ENCODE measurements at places on chromosomes 16 and 17.
A peak's percentile ranks its signal among the peaks of the same experiment; 100 is the strongest.

- no peak for DNase-seq
Measured at GRCh38 chr16:18936727-18937340, 10.6 kb upstream of the SMG1 start.

DNA sequence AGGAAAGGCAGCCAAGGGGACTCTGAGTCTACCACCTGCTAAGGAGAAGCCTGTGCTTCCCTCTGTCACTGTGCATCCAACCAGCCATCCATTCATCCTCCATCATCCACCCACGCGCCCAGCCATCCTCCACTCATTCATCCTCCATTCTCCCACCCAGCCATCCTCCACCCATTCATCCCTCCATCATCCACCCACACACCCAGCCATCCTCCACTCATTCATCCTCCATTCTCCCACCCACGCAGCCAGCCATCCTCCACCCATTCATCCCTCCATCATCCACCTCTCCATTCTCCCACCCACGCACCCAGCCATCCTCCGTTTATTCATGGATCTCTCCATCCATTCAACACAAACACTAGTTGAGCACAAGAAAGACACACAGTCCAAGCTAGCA is 74.1 kb downstream of the COG7 start:
- no peak for DNase-seq

DNA sequence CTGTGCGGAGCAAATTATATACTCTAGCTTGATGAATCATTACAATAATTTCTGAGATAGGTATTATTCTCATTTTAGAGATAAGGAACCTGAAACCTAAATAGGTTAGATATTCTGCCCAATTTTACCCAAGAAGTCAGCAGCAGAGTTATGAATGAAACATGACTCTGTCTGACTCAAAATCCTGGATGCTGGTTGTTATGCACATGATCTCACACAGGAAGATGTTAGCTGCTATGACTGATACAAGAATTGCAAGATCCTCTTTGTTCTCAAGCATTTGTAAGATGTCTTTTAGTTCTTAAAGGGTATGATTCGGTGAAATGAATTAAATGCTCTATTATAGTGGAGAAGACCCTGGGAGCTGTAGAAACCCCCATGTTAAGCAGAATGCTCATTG is 447.8 kb downstream of the KIF2B start:
- no peak for DNase-seq

DNA sequence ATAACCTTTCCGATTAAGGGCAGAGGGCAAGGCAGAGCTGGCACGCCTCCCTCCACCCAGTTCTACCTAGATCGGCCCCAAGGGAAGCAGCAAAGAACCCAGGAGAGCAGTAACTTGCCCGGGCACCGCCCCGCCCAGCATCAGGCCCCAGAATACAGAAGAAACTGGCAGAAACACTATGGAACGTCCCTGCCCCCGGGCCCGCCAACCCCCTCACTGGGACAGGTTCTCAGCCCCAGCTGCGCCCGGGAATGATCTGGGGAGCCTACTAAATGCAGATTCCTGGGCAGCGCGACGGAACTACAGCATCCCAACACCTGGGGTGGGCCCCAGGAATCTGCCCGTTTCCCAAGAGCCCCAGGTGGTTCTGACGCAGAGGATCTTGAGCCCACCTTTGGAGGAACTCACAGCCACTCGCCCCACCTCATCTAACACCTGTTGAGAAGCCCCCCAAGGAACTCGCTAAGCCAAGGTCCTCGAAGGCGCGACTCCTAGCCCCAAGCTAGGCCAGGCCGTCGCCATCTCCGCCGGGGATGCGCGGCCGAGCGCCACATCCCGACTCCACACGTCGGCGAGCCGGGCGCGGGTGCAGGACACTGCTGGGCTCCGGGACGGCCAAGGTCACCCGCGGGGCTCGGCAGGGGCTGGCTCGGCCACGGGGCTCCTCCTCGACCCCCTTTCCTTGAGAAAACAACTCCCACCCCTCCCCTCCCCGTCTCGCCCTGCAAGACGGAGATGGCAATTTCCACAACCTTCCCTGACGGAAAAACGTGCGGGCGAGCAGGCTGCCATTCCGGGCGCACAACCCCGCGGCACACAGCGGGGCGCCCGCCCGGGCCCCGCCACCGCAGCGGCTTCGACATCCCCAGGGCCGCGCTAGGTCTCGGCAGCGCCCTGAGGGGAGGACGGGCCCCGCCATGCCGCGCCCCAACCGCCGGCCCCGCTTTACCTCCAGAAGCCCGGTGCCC is 913 bp downstream of the CDIP1 start:
- no peak for DNase-seq

DNA sequence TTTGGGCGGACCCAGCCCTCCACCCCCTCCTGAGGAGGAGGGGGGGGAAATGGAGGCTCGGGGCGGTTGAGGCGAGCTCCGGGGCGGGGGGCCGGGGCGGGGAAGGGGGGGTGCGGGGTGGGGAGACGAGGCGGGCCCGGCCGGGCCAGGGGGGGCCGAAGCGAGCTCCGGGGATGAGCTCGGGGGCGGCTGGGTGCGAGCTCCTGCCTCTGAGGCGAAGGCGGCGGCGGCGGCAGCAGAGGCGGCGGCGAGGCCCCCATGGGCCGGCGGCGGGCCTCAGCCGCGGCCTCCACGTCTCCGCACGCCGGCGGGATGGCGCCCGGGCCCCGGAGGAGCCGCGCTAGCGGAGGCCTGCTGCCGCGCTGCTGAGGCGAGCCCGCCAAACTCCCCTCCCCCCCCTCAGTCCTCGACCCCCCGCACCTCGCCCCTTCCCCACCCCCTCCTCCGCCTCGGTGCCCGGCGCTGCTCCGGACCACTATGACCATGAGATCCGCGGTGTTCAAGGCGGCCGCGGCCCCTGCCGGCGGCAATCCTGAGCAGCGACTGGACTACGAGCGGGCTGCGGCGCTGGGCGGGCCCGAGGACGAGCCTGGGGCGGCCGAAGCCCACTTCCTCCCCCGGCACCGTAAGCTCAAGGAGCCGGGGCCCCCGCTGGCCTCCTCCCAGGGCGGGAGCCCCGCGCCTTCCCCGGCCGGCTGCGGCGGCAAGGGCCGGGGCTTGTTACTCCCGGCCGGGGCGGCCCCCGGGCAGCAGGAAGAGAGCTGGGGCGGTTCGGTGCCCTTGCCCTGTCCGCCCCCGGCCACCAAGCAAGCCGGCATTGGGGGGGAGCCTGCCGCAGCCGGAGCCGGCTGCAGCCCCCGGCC is 596 bp downstream of the MSL1 start:
- DNase-seq: peak; percentile 61

DNA sequence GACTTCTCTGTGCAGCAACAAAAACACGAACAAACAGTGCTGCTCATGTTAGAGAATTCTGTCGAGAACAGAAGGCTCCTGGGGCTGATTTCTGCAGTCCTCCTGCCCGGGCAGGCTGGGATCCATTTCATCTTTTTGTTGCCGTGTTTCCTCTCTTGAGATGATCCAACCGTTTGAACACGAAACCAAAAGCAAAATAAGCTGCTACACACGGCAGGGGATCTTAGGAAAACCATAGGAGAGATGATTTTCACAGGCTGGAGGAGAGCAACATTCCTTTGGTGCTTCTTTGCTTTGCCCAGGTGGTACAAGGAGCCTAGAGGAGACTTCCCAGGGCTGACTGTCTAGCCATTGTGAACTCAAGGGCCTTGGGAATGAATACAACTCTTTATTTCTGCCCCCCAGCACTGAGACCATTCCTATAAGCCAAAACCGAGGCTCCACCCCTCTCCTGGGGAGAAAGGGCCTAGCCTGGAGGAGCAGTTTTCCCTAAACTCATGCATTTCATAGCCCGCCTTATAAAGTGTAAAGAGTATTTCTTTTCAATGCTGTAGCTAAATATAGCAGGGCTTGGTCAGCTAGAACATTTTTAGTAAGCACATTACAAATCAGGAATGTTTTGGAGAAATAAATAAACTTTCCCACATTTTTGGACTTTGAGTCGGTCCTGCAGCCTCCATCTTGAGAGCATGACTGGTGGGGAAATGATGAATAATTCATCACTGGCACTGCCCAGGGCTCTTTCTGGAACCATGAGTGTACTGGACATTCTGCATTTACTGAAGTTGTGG is 7.7 kb downstream of the FOXL1 start:
- no peak for DNase-seq

DNA sequence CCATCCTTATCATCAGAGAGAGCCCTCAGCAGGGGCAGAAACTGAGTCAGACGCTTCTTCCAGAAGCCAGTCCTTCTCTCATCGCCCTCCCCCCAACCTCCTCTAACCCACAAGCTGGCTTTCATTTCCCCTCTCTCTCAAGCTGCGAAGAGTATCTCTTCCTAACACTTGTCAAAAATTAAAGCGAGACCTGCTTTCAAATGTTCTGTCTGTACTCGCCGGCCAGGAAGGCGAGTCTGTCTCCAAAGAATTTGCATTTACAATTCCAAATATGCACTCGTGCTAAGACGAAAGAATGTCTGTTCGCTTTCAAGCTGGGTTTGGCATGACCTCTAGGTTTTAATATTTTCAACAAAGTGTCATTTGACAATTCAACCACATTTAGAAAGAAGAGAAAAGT is 140.4 kb downstream of the RGS9 start:
- peak; percentile 50 for DNase-seq

DNA sequence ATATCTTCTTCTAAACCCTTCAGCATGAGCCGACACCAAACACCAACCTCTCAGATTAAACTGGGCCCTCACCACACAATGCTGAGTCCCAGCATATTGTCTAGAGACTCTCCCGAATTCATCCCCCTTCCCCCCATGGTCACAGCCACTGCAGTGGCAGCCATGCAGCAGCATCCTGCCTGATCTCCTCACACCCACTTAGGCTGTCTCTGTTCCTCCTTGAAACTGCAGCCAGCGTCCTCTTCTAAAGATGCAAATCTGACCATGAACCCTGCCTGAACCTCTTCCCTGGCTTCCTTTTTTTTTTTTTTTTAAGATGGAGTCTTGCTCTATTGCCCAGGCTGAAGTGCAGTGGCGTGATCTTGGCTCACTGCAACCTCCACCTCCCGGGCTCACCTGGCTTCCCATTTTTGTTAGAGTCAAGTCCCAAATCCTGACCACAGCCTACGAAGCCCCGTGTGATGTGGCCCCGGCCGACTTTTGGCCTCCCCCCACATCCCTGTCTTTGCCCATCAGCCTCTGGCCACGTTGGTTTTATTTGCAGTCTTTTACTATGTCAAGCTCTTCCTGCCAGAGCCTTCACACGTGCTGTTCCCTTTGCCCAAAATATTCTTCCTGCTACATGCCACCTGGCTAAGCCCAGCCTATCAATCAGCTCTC is 2.8 kb downstream of the FA2H start:
- DNase-seq: no peak
